ENCODE measurements at places on chromosomes 7 and 10.

GRCh38 chr10:125101581-125101980 lies 58.8 kb downstream of the CTBP2 start:
- DNase-seq, result no peak

GRCh38 chr7:138460649-138461607 lies 869 bp downstream of the TRIM24 start:
- peak; percentile 21 for DNase-seq

GRCh38 chr10:102310361-102311024 lies 65.2 kb downstream of the GBF1 start:
- DNase-seq, result peak; percentile 42

- no peak for DNase-seq
Measured at GRCh38 chr10:111432588-111432987, 355.8 kb downstream of the ADRA2A start.

DNA sequence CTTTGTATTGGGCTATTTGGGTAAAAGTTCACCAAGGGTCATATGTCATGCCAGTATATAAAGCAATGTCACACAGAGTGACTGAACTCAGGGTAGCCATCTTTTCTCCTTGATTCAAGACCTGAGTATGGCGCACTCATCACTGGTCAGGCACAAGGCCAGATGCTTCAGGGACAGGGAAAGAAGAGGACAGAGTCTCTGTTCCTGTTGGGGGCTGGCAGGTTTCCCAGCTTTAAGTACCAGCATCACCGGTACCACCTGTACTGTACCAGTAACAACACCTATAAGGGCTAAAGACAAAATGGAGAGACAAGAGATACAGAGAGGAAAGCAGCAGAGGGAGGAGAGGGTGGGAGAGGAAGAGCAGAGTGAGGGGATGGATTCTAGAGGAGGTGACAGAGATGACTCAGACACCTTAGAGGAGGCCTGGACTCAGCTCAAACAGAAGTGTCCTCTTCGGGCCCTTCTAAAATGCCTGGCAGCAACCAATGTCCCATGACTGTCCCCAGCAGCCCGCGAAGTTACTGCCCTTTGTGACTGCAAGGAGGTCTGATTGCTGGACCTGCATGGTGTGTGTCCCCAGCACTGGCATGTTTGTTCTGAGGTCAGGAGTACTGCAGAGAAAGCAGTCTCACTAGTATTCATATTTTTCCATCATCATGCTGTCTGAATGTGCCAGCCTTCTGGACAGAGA lies 191.3 kb downstream of the MYOF start:
- DNase-seq, result no peak

GRCh38 chr7:27173511-27173955 lies 587 bp downstream of the HOXA10 start:
- no peak for DNase-seq

GRCh38 chr7:132407764-132408163 lies 168.5 kb downstream of the PLXNA4 start:
- DNase-seq, result no peak

DNA sequence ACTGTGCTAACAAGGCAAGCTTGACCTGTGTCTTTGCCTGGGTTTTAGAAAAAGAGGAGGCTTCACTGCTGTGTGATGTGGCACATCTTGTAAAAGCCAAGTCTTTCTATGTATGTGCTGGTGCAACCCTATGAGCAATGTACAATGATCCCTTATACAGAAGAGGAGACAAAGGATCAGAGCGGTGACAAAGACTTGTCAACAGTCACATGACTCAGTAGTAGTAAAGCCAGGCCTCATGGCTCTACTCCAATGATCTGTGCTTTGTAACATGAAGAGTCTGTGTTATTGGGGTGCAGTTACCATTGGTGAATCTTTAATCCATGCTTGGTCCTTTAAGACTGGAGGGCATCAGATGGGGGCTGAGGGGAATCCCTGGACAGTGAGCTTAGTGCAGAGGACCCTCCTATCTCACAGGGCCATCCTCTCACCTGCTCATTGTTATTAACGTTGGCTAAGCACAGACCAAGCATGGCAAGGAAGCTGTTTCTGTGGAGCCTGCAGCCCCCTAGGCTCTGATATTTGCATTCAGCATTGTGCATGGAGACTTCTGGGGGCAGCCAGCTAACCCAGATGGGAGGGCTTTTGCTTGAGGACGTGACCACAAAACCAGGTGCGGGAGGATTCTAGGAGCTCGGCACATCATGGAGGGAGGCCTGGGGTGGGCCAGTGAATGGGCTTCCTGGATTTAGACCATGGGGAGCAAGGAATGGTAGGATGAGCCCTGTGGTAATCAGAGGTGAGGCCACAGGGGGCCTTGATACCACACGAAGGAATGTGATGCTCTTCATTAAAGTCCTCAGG lies 308.8 kb upstream of the ZNF32 start:
- DNase-seq, result no peak

- DNase-seq, result no peak
Measured at GRCh38 chr7:11616466-11616865, 215.5 kb downstream of the THSD7A start.

DNA sequence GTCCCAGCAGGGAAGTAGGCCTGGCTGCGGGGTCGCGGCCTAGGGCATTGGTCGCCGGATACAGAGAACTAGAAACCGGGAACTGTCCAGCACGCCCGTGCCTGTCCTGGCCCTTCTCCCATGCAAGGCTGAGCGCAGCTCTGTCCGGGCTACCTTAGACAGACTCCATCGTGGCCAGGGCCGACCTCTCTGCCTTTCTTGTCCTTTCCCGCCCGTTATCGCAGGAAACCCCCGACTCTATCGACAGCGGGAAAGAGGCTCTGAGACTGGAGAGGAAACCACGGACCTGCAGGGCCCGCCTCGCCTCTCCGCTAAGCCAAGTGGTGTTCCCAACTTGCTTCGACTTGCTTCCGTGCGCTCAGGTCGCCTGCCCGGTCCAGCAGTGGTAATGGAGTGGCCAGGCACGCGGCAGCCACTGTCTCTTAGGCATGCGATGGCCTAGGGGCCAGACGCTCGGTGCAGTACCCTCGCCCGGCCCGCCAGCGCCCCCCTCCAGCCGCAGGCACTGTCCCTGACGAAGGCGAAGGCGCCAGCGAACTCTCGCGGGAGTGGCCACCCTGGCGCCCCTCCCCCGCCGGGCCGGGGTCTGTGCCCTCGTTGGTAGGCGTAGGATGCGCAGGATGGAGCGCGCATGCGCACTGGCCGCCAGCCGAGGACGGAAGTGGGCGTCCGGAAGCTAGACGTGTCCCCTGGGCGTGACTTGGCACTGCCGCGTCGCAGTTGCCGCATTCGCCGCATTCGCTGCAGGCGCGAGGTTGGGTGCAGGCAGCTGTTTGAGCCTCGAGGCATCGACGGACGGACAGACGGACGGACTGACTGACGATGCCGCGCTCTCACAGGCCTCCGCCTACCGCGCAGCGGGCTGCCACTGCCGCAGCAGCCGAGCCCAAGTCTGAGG lies 54.4 kb downstream of the MCMBP start:
- no peak for DNase-seq

GRCh38 chr10:67819768-67820204 lies 18.2 kb downstream of the DNAJC12 start:
- peak; percentile 6 for DNase-seq

GRCh38 chr10:18233775-18234174 lies 93.6 kb downstream of the CACNB2 start:
- no peak for DNase-seq

DNA sequence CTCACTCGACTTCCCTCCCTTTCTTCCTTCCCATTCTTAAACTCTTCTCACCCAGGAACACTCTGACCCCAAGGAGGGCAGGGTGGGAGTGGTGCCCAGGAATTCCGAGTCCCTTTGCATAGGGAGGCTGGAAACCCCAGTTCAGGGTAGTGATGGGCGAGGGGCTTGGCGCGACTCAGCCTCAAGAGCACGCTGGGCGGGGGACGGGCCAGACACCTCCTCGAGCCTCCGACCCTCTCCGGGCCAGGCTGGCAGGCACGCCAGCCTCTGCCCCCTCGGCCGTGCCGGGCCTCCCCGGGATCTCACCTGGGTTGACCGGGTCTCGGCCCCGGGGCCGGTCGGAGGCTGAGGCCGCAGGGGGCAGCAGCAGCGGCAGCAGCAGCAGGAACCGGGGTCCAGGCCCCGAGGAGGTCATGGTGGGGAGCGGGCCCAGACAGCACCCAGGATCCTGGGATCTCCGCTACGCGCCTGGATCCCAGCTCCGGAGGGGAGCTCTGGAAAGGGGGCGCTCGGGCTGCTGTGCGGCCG lies 457 bp downstream of the PLOD3 start:
- no peak for DNase-seq

DNA sequence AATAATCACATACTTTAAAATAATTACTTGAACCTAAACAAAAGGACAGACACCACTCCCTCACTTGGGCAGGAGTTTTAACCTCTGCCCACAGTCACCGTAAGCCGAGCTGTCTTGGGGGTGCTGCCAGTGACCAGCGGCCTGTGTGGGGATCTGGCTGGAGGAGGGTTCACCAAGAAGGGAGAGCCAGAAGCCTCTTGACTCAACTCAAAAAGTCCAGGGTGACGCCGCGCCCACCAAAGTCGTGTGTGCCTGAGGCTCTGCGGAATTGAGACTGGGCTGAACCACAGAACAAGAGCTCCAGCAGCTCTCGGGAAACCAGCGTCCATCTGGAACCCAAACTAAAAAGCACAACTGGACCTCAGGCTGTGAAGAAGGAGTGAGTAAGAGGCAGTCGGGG lies 35.8 kb downstream of the ZFAND2A start:
- no peak for DNase-seq

- no peak for DNase-seq
Measured at GRCh38 chr7:96424411-96424810, 102.5 kb upstream of the SLC25A13 start.

GRCh38 chr10:69348816-69349541 lies 67.7 kb downstream of the TACR2 start:
- peak; percentile 61 for DNase-seq

DNA sequence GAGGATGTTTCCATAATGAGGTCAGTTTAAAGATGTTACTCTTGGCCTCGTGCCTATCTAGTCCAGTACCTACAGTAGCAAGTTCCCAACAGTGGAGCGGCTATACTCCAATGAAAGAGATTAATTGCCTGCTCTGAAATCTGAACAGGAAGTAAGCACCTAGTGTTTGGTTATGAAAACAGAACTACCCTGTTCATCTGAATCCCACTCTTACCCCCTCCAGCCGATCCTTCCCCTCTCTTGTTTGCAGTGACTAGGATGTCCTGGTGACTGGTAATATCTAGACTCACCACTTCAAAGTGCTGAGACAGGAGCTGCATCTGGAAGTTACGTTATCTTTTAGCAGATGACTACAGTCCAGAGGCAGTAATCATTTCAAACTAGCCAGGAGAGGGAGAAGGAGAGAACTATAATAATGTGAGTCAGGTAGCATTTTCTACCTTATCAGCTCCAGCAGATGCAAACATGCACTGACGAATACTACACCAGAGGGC lies 666.7 kb upstream of the NRP1 start:
- DNase-seq, result no peak

- no peak for DNase-seq
Measured at GRCh38 chr7:66143876-66144332, 29.3 kb downstream of the CRCP start.

DNA sequence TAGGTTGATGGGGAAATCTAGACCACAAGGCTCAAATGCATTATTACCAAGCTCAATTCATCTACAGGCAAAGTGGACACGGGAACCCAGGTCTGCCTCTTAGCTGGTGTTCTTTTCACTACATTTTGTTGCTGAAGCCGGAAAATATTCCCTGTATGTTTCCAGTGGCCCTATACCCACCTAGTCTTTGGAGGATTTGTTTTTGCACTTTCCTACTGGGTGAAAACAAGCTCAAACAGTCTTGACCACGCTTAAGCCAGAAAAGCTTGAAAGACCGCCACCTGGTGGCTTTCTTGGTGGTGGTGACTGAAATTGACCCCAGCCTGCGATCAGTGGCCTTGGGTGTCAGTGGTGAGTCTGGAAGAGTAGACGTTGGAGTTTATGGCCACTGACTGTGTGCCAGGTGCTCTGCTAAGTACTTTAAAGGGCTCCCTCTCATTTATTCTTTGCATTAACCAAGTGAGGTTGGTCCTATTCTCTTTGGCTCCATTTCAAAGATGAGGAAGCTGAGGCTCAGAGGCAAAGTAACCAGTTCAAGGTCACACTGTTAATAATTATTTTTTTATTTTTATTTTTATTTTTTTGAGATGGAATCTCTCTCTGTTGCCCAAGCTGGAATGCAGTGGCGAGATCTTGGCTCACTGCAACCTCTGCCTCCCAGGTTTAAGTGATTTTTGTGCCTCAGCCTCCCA lies 11.1 kb upstream of the CRTAC1 start:
- DNase-seq, result peak; percentile 65

GRCh38 chr7:13032576-13032975 lies 345.1 kb downstream of the ARL4A start:
- DNase-seq, result no peak
